Sciatic nerve (tissue), 2 donors: ENCODE measurements at places on chromosomes 5 and 9. TPM values are rescaled to one million over a fixed set of nuclear protein-coding genes. Genes with fewer than 3 reads are reported as not detected.

GRCh38 chr5:71932655-71933338 lies 174.5 kb upstream of the MAP1B start:
- DNase-seq: peak; percentile 63

GRCh38 chr5:115116001-115116400 lies 53.7 kb downstream of the TRIM36 start:
- DNase-seq: no peak

DNA sequence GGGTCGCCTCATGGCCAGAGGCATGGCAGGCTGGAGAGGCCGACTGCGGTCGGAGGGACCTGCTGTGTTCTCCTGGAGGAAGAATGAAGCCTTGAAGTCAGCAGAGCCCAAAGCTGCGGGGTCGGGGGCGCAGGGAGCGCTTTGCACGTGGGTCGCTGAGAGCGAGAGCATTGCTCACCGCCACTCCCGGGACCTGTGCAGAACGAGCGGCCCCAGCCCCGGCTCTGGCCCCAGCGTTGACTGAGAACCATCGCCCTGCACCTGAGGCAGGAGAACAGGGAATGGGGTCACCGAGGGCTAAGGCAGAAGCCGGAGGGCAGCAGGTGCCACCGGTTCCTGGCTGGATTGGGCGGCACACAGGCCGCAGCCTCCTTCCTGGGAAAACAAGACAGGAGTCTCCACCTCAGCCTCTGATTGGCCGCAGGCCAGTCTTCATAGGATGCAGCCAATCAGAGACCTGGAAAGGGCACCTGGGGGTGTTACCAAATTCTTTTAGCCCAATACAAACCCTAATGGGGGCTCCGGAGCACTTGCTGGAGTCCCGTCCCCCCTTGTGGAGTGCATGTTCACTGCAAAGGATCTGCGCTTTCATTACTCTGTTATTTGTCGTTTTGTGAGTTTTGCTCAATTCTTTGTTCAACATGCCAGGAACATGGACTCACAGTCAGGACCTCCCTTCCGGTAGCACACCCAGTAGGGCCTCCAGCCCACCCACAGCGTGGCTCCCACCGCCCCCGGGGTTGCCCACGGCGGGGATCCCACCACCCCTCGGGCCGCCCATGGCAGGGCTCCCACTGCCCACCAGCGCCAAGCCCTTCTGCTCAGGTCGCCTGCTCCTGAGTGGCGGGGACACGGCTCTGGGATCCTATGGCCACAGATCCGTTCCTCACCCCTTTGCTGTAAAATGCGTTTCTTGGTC lies 24.7 kb upstream of the SLC6A19 start:
- DNase-seq: no peak

DNA sequence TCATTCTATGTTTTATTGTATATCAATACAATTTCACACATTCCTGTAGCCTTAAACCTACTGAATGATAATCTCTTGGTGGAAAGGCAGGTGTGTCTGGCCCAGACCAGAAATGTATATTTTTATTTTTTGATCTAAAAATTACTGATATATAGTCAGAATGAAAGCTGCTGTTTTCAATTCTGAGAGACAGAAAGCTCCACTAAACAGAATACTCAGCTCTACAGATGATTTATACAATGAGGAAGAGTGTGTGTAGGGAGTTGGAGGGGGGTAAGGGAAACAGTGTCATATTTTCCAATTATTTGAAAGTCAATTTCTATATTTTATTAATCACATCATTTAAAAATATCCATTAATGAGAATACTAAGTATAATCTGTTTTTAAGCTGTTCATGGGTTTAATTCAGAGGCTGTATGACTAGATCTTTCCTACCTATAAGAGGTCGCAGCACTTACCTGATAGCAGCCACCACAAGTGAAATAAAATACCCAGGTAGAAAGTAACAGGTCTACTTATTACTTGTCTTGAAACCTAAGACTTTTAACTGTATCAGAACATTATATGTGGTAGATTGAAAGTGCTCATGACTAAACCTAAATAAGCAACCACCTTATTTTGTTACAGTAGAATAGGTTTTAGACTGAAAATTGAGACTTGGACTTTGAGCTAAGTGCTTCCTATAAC lies 183.4 kb downstream of the TMC1 start:
- DNase-seq: no peak

Gene MCTP1
- 63.1 TPM for total RNA-seq

DNA sequence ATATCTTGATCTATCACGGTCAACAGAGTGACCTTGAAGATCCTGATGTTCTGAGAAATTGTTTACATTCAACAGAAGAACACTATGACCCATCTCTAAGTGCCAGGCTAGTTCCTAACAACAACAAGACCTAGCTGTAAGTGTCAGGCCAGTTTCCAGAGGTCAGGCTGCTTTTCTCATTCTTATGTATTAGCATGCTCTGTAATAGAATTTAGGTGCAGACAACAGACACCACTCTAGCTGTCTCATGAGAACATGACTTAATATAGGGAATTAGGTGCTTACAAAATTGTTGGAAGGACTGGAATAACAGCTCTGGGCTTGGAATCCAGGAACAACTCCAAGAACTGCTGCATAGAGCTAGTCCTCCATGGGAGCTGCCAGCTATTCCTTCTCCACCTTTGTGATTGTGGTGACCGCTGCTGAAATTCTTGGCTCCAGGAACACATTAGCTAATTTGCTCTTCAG lies 138.7 kb downstream of the SNX18 start:
- no peak for DNase-seq

Gene PDZD2
- total RNA-seq: 105 TPM

DNA sequence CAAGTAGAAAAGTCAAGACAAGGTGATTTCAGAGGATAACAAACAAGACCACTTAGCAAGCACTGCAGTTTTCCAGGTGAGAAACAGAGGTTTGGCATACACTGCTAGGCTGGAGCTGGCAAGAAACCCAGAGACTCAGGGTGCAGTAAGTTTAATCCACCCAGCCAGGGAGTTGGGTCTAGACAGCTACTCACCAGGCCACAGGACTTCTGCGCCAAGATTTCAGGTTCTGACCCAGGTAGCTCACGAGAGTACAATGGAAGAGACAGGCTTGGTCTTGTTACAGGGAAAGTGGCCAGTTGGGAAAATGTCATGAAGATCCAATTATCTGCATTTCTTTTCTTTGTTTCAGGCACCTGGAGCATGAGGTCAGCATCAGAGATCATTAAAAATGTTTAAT lies 9.8 kb downstream of the SMIM23 start:
- no peak for DNase-seq

DNA sequence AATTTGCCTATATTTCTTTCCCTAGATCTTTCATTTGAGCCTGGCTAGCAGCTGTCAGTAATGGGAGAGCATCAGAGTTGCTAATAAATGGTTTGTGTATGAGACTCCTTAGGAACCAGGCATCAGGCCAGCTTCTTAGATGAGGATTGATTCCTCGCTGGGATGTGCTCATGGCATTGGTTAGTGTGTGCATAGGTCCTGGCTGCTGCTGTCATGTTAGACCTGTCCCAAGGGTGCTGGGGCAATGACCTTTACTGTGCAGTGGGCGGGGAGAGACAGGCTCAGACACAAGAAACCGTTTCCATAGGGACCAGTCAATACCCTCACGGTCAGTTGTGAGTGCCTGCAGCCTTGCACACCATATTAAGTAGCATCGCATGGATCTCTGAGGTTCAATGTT lies 112.3 kb upstream of the NR3C1 start:
- DNase-seq: no peak

DNA sequence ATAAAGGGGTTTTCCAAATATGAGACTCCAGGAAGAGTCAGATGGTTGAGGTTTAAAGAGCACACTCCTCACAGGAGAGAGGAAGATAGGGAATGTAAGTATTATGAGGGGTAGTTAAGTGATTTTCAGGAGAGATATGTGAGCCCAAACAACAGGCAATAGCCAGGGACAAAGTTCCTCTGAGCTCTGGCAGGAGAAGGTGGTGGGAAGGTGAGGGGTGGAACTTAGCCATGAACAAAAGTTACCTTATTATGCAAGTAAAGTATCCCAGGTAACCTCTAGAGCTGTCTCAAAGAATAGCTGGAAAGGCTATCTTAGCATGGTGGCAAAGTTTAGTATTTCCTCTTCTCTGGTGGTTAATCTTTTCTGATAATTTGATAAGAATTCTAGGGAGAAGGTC lies 450.5 kb upstream of the PTPRD start:
- no peak for DNase-seq

- no peak for DNase-seq
These were observed 650.3 kb upstream of the KLF4 start for GRCh38 chr9:108139900-108140299.

DNA sequence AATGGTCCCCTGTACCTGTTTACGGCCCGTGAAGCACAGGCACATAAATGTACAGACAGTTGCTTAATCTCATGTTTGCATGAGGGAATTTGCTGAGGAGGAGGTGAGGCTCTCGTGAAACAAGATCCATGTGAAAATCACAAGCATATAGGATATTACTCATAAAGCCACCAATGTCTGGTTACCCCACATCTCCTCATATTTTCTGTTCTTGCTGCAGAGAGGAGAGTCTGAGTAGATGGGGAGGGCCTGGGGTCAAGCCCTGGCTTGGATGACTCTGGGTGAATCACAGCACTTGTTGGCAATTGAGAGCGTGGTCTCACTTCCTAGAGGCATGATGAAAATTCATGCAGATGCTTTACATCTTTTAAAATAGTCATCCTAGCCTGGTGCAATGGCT lies 975 bp downstream of the AGXT2 start:
- no peak for DNase-seq

DNA sequence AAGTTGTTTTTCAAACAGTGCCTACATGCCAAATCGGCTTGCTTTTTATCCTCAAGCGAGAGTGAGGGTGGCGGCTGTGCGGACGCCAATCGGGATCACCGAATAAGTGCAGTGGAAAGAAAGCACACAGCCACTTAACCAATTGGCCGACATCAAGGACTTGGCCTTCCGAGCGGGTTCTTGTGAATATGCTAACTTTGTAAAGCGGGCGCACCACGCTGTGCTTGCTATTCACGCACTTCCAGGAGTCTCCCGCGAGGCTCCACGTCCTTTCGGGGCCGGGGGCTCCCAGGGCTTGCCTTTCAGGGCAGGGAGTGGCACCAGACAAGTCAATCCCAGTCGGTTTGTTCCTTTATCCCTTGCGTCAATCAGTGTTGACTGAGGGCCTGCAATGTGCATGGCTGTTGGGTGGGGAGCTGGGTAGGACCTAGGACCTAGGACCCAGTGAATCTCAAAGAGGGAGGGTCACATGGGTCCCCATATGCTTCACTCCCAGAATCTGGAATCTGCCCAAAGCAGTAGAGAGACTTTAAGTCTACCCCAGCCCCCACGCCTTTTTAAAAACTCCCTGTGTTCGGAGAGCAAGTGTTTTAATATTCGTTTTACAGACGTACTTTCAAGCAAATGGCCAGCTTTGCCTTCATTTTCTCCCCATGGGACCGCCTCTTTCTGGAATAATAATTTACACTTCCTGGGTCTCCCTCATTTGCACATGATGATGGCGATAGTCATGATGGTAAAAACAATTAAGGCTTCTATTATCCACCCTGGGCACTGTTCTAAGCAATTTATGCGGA lies 2.0 kb upstream of the GCNT4 start:
- no peak for DNase-seq

Gene IFNK
- not detected for total RNA-seq

Gene NUTM2F
- total RNA-seq: not detected

Gene PLPPR1
- 4.3 TPM for total RNA-seq

GRCh38 chr5:89246252-89246651 lies 363.3 kb upstream of the MEF2C start:
- DNase-seq: no peak

DNA sequence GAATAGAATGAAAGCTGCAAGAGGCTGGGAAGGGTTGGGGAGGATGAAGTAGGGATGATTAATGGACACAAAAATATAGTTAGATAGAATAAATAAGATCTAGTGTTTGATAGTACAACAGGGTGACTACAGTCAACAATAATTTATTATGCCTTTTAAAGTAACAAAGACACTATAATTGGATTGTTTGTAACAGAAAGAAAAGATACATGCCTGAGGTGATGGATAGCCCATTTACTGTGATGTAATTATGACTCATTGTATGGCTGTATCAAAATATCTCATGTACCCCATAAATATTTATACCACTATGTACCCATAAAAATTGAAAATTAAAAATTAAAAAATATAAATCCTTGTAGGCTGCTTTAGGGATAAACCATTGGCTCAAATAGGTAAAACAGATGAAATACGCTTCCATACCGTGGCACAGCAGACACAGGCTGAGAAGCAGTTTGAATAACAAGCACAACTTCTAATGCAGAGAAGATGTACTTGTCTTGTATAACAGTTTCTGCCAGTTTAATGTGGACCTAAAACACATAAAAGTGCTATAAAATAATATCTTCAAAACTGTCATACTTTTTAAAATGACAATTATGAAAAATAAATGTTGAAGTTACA lies 34.9 kb downstream of the APBA1 start:
- no peak for DNase-seq

DNA sequence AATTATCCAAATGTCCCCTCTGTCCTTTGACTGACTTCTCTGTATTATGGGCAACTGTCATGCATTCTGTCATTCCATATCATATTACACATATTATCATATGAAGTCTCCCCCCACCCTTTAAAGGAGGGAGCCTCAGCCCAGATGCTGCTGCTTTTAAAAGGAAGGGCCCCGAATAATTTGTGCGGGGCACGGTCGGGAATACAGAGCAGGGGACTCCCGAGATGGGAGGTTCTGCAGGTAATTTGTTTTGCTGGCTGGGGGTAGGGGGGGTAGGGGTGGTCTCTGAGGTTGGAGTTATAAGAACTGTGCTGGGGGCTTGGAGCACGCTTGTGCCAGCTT lies 10.1 kb upstream of the LHX2 start:
- DNase-seq: no peak

DNA sequence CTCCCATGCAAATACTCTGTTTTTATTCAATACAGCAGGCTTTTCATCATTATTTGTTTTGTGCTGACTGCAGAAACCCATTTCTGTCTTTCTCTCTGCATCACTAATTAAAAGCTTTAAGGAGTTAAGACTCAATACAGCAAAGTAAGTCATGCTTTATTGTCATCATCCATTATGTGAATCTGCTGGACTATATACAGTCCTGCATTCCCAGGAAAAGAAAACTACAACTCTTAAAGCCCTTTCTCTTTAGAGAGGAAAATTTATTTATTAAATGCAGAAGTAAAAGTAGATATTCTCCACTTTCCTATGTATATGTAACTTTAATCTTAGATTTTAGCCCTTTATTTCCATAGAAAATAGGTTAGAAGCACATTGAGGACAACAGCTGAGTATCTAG lies 706.6 kb upstream of the RGMB start:
- DNase-seq: no peak

DNA sequence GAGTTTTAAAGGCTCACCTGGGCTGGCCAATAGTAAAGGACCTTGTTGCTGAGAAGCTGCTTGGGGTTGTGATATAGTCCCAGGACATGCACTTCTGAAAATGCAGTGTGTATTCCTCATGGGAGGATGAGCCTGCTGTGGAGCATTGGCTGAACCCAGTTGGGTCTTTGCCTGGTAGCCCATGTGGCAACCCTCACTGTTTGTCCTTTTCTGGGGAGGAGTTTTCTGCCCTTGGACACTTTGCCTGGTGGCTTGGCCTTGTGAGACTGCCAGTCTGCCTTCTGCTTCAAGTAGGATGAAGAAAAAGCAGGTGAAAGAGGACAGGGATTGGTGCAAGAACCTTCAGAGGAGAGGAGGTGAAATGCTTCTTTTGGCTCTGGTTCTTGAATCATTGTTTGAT lies 4.0 kb downstream of the TENT4A start:
- DNase-seq: peak; percentile 17
